ENCODE measurements at places on chromosomes 1 and 21. TPM values are rescaled to one million over a fixed set of nuclear protein-coding genes. Genes with fewer than 3 reads are reported as not detected.

GRCh38 chr1:227785805-227786671, 29.4 kb upstream of the PRSS38 start:
- DNase-seq = no peak
- peaks cover 5% of the 10 kb centered on the region for H3K4me1 ChIP-seq
- peak overlapping the region; percentile 71 for H3K4me3 ChIP-seq
- peaks cover 20% of the 10 kb centered on the region for H3K36me3 ChIP-seq
- H3K27ac ChIP-seq = no peak overlapping the region
- H3K27me3 ChIP-seq = no peaks in the 10 kb centered on the region

DNA sequence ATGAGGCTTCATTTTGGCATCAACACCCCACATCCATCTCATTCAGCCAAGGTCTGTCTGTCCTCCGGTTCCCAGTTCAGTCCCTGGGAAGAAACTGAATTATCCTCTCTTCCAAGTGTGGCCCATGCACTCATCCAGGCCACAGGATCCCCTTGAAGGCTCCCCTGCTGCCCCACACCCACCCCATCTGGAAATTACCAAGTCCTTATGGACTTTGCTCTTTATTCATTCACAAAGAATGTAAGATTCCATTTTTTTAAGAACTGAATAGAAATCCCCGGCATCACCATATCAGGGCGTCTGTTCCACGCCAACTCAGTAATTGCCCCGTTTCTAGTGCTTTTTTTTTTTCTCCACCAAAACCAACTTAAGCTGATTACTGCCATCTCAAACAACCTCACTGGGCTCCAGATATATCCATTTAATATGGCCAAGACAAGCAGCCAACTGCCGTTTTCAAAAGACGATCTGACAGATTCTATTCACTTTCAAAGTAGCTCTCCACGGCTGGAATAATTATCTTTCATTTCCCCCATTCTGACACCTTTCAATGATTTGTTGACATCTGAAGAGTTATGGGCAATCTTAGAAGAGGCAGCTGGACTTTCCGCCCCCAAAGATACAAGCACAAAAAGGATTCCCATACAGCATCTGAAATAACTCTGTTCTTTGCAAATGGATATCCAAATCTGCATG, 55.9 kb downstream of the OLIG1 start:
- DNase-seq = no peak
- H3K4me1 ChIP-seq = no peaks in the 10 kb centered on the region
- H3K36me3 ChIP-seq = no peaks in the 10 kb centered on the region
- H3K27ac ChIP-seq = no peak overlapping the region
- H3K27me3 ChIP-seq = peaks cover 65% of the 10 kb centered on the region
- no peak overlapping the region for H3K4me3 ChIP-seq

DNA sequence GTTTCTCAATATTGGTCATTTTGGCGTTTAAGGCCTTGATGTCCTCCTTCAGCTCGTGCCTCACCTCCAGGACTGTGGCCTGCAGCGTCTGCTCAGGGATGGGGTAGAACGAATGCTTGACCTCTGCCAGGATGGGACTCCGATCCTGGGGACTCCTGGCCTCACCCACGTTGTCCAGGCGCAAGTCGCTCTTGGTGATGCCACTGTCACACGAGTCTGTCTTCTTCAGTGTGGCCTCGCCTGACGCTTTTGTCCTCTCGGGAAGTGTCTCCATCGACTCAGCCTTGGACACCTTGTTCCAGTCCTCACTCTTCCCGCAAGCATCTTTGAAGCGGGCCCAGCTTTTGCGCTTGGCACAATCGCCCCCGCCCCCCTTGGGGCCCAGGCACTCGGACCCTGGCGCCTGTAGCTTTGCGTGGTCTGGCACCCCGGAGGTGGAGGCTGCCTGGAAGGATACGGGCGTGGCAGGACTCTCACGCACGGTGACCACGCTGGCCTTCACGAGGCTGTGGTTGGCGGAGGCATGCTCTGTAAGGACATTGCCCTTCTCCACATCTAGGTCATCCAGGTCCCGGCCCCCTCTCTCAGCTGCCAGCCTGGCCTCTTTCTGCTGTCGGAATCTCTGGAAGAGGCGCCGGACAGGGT, 354.8 kb downstream of the HHAT start:
- H3K27me3 ChIP-seq = no peaks in the 10 kb centered on the region
- no peak for DNase-seq
- no peaks in the 10 kb centered on the region for H3K36me3 ChIP-seq
- H3K4me3 ChIP-seq = no peak overlapping the region

DNA sequence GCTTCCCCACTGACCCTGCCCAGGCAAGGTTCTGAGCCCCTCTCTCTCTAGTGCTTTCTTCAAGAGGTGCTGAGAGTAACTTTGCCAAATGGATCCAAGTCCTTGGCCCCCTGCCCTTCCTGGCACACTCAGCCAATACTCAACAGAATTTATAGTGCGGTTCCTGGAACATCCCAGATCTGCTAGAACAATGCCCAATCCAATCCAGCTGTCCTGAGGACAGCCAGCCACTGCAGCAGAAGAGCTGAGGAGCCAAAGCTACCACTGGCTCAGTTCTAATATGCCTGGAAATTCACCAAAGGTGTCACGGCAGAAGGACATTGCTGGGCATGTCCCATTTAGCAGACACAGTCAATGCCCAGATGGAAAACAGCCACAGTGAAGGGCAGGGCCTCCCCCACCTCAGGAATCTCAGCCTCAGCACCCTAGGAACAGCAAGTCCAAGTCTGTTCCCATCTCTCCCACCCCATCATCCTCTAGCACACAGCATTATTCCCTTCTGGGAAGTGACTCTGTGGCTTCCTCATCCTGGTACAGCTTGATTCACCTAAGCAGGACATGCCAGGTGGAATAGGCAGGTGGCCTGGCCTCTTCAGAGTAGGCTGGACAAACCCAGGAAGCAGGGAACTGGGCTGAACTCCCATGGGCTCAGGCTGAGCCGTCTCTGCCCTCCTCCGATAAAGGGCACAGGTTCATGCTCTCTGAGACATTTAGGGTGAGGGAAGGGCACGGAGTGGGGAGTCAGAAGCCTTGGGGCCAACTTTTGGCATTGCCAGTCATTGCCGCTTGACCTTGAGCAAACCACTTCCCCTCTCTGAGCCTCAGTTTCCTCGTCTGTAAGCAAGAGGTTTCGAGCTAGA, 24.6 kb downstream of the PMVK start:
- no peaks in the 10 kb centered on the region for H3K4me1 ChIP-seq
- no peak overlapping the region for H3K4me3 ChIP-seq
- H3K27ac ChIP-seq = no peak overlapping the region

- no peak overlapping the region for H3K4me3 ChIP-seq
- no peaks in the 10 kb centered on the region for H3K4me1 ChIP-seq
- no peak overlapping the region for H3K27ac ChIP-seq
- H3K36me3 ChIP-seq = peaks cover 10% of the 10 kb centered on the region
- no peak for DNase-seq
- H3K27me3 ChIP-seq = no peaks in the 10 kb centered on the region
These were observed 164.1 kb downstream of the GALNT2 start for GRCh38 chr1:230230948-230231773.

GRCh38 chr1:233432916-233433315, 105.4 kb downstream of the MAP3K21 start:
- no peak for DNase-seq
- H3K4me1 ChIP-seq = no peaks in the 10 kb centered on the region
- no peaks in the 10 kb centered on the region for H3K27me3 ChIP-seq
- no peaks in the 10 kb centered on the region for H3K36me3 ChIP-seq

The DYNLT5 gene
- not detected for total RNA-seq
